ENCODE measurements at places on chromosomes 6 and 20. TPM values are rescaled to one million over a fixed set of nuclear protein-coding genes. Genes with fewer than 3 reads are reported as not detected.

FNDC1 gene
- 0.28 TPM for total RNA-seq

MDC1 gene
- 7.0 TPM for total RNA-seq

FAM83D gene
- 1.3 TPM for total RNA-seq

GHRH gene
- total RNA-seq = not detected

HLA-DMB gene
- 42.0 TPM for total RNA-seq

Measured in omental fat pad (tissue), 4 donors.